ENCODE measurements at places on chromosomes 2 and 18.
A peak's percentile ranks its signal among the peaks of the same experiment; 100 is the strongest.

DNA sequence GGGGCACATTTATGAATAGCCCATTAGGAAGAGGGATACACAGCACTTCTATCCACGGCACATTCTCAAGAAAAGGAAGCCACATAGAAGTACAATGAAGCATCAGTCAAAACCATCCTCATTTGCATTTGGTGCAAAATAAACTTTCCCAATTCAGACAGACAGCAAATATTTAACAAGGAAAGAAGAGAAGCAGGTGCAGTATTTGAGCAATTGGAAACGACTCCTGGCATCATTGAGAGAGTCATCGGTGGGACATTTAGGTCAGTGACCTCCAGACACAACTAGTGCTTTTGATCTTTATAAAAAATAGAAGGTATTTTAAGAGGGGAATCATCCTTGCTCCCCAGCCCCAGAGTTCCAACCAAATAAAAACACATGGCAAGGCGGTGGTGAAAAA is 118.0 kb downstream of the MREG start:
- DNase-seq, result no peak

- DNase-seq, result no peak
These were observed 60.7 kb downstream of the COL6A3 start for GRCh38 chr2:237353215-237353614.

DNA sequence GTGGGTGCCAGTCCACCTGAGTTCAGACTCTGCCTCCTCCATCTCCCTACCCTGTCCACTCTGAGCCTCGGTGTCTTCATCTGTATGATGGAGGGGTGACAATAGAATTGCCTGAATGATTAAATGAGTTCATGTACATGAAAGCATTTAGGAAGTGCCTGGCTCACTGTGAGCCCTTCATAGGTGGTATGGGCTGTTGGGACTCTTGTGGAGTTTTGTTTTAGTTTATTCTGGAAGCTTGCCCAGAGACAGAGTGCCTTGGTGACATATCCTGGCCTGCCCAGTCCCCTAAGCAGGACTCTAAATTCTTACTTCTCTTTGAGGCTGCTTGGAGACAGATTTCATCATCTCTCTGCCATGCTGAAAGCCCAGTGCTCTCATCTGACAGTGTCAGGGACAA is 24.5 kb upstream of the GIGYF2 start:
- DNase-seq, result no peak

DNA sequence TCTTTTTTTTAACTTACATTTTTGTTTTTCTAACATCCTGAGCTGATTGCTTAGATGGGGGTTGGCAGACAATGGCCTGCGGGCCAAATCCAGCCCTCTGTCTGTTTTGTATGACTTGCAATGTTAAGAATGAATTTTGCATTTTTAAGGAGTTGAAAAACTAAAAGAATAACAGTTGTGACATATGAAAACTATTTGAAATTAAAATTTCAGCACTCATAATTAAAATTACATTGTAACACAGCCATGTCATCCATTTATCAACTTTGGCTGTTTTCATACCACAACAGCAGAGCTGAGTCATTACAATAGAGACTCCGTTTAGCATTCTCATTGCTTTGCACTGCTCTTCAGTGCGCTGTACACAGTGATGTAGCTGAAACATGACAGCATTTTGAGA is 94.1 kb upstream of the MC4R start:
- DNase-seq, result no peak

DNA sequence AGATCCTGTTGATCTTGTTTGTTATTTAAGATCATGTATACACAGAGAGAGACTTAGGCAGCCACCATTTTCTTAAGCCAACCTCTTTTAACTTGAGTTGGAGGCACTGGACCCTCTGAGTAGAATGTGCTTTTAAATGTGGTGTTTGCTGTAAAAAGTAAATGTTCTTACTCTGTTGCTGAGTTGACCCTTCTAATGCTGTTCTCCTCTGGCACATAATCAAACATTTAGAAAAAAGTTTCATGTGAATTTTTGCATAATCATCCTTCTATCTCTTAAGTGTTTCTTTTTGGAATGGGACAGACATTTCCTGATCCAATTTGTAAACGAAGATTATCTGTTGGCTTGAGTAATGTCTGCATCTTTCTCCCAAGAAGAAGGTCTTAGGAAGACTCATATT is 255.1 kb upstream of the ETAA1 start:
- no peak for DNase-seq

GRCh38 chr2:223918671-223919134 is 26.4 kb downstream of the WDFY1 start:
- no peak for DNase-seq

GRCh38 chr2:15421753-15422152 is 139.4 kb downstream of the NBAS start:
- no peak for DNase-seq

DNA sequence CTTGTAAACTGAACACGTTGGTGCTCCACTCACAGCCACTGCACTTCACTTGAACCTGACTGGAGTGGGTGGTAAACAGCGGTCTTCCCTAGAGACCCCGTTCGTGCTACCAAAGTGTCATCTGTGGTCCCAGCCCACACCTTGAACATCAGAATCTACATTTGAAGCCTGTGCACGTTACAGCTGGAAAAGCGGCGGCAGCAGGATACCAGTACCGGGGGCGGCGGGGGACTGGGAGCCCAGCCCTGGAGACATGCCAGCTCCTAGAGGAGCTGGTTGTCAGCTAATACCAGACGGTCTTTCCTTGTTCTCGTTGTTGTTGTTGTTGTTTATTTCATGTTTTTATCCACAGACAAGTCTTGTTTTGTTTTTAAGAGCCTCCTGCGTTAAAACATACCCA is 156.7 kb downstream of the WDSUB1 start:
- DNase-seq, result peak; percentile 40

- DNase-seq, result no peak
These were observed 2.3 kb downstream of the MSL3B start for GRCh38 chr2:233865838-233866237.

GRCh38 chr2:112979731-112980130 is 1.9 kb downstream of the IL36G start:
- no peak for DNase-seq

GRCh38 chr2:151760139-151760650 is 25.9 kb upstream of the NEB start:
- DNase-seq, result no peak
